ENCODE measurements at places on chromosomes 12 and 14.

DNA sequence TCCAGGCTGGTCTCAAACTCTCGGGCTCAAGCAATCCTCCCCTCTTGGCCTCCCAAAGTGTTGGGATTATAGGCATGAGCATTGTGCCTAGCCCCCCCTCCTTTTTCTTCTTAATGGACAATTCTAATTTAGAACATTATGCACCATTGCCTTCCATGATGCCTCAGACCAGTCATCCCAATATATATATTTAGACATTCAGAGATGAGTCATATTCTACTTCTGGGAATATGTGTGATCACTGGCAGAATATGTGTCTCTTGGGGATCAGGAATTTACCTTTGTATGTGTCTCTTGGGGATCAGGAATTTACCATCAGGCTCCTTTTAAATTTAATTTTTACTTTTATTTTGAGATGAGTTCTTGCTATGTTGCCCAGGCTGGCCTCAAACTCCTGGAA is 7.5 kb upstream of the CCDC177 start:
- no peak for DNase-seq

- no peak for DNase-seq
Measured at GRCh38 chr14:76954394-76955190, 73.9 kb downstream of the IRF2BPL start.

GRCh38 chr12:22615963-22616501 is 8.9 kb upstream of the ETNK1 start:
- DNase-seq, result no peak

GRCh38 chr12:104371043-104371870 is 67.7 kb downstream of the EID3 start:
- DNase-seq, result no peak

DNA sequence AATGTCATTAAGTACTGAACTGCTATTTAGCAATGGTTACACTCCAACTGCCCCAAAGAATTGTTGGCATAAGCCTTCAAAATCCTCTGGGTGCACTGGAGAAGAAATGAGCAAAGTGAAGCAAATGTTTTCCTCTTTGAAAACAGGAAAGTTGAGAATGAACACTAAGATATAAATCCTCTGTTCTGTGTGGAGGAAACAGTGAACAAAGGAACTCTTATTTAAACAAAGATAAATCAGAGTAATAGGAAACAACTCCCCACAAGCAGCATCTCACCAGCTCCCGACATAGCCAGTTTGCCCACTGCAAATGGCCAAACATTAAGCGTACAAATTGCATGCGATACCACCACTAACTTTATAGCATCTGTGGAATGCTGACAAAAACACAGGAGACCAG is 54.0 kb downstream of the BCAT1 start:
- DNase-seq, result no peak

GRCh38 chr12:104741497-104742367 is 216.4 kb downstream of the SLC41A2 start:
- no peak for DNase-seq

GRCh38 chr14:106776395-106776983 is 1250.1 kb downstream of the TMEM121 start:
- no peak for DNase-seq

DNA sequence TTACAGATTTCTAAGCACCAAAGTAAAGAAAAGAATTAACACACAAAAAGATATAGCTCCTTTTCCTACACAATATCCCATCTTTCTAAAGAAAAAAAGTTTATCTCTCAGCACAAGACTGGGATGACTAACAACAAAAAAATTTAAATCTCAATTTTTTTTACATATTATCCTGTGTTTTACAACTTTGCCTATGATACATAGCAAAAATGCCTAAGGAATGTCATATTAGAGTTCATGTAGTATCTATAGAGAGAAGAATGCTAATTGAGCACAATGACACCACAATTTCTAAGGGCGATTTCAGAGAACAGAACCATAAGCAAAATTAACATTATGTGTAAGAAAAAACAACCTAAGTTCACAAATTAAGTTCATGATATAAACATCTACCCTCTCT is 16.3 kb downstream of the C2CD5 start:
- DNase-seq, result no peak

DNA sequence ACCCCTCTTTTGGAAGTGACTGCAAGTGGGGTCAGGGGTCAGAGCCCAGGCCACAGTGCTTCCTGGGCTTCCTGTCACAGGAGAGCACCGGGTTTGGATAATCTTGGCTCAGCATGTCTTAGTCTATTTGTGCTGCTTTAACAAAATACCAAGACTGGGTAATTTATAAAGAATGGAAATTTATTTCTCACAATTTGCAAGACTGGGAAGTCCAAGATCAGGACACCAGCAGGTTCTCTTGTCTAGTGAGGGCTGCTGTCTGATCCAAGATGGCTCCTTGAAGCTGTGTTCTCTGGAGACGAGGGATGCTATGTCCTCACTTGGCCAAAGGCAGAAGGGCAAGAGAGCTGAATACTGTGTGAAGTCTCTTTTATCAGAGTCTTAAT is 74.1 kb downstream of the RIN3 start:
- no peak for DNase-seq

DNA sequence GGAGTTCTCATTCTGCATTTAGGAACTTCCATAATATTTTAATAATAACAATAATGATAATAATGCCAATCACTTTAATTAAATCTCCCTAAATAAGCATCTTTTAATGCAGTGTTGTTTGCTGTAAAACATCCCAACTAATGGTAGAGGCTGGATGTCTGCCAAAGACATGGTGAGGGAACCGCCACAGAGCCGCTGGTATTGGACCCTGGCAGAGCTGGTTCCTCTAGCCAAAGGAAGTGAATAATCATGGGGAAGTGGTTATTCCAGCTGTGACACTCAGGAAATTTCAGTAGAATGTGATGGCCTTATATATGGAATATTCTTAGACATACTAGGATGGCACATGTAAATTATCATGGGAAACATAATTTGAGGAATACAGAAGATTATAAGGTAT is 483.3 kb downstream of the ZFP36L1 start:
- DNase-seq, result no peak

- no peak for DNase-seq
Measured at GRCh38 chr12:113248842-113249435, 27.7 kb downstream of the TPCN1 start.

- no peak for DNase-seq
Measured at GRCh38 chr12:95277139-95277538, 59.5 kb downstream of the VEZT start.

DNA sequence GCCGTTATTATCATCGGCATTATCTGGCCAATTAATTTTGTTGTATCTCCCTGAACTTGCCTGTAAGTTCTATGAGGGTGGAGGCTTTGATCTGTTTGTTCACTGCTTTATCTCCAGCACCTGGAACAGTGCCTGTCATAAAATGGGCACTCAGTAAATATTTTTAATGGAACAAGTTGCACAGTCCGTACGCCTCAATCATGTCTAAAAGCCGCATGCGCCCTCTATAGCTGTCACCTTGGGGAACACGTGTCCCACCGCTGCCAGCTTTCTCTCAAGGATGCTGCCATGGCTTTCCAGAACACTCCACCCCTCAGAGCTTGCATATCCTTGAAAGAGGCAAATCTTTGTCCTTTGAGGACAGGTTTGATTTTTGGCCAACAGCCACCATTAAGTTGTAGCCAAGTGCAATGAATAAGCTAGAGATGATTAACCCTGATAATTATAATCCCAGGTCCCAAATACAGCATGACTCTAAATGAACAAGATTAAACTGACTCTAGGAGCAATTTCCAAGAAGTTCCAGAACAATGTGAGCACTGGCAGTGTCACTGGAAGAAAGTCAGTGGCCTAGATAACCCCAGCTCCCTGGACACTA is 55.1 kb downstream of the ERH start:
- no peak for DNase-seq

DNA sequence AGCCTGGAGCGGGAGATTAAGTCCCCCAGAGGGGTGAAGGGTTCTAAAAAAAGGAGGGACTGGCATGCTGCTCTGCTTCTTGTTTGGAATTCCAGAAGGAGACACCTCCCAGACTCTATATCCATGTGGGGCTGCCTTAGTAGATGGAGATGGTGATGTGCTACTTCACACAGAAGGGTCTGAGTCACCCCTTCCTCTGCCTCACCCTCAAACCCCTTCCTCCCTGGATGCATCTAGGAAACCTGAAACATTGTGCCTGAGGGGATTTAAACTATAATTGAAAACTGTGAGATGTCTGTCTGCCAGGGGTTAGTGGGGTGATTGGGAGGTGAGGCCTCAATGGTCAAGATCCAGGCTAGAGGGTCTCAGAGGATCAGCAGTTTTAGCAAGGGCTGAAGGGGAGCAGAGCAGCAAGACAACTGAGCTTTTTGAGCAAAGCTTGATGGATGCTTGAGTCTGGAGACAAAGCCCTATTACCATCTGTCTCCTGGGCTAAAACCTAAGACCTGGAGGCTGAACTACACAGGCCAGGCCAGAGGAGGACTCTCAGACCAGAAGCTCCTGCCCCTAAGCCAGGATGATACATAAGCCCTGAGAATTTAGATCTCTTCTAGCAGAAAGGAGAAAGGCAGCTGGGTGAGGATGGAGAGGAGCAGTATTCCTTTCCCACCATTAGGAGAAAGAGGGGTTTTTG is 314.7 kb upstream of the ATP2B1 start:
- DNase-seq, result no peak

- no peak for DNase-seq
Measured at GRCh38 chr12:109088818-109089217, 4.5 kb downstream of the ALKBH2 start.

- no peak for DNase-seq
Measured at GRCh38 chr14:70027785-70028428, 148.7 kb downstream of the SMOC1 start.

DNA sequence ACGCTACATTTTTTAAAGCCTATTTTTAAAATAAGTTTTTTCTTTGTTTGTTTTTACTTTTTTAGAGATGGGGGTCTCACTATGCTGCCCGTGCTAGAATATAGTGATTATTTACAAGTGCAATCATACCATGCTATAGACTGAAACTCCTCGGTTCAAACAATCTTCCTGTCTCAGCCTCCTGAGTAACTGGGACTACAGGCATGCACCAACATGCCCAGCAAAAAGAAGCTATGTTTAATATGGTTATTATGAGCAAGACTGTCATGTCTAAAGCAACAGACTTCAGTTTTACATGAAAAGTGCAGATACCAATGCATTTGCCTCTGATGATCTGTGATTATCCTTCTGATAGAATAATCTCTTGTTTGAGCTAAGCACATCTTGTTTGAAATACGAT is 45.6 kb upstream of the SGPP1 start:
- DNase-seq, result no peak

GRCh38 chr12:43273467-43273866 is 278.5 kb downstream of the ADAMTS20 start:
- DNase-seq, result no peak

DNA sequence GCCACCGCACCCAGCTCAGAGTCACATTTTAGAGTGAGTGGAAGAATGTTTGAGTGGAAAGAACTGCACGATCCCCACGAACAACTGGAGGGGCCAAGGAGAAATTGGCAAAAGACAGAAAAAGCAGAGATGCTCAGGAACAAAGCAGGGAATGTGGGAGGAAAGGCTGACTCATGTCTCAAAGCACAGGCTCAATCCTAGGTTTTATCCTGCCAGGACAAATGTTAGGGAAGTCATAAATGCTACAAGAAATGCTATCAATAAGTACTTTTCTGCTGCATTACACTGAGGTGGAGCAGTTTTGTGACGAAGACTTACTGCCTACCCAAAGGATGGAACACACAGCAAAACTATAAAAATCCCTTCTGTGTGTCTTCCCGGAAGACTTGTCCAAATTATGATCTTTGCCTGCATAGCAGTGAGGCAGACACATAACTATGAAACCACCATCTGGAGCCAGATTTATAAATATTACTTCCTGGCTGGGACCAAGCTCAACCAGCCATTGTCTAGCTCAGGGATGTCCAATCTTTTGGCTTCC is 26.7 kb downstream of the NIN start:
- no peak for DNase-seq

DNA sequence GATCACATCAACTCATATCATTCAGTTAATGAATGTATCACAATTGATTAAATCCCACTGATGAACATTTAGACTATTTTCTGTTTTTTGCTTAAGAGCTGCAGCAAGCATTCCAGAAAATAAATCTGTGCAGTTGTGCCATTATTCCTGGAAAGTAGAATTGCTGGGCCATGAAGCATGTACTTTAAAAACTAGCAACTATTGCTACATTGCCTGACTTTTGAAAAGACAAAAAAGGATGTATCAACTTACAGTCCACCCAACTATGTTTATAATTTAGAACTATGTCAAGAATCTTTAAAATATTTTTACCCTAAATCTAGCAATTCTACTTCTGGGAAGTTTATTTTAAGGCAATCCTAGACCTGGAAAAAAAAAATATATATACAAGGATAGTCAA is 33.4 kb upstream of the ERGIC2 start:
- no peak for DNase-seq

GRCh38 chr12:122980183-122981035 is at the start of gene ARL6IP4:
Gene ARL6IP4 (plus strand): TSS chr12:122980681. CDS start chr12:122981140, 459 bp downstream.
- DNase-seq, result no peak

GRCh38 chr12:91763654-91764370 is 381.8 kb downstream of the BTG1 start:
- no peak for DNase-seq

DNA sequence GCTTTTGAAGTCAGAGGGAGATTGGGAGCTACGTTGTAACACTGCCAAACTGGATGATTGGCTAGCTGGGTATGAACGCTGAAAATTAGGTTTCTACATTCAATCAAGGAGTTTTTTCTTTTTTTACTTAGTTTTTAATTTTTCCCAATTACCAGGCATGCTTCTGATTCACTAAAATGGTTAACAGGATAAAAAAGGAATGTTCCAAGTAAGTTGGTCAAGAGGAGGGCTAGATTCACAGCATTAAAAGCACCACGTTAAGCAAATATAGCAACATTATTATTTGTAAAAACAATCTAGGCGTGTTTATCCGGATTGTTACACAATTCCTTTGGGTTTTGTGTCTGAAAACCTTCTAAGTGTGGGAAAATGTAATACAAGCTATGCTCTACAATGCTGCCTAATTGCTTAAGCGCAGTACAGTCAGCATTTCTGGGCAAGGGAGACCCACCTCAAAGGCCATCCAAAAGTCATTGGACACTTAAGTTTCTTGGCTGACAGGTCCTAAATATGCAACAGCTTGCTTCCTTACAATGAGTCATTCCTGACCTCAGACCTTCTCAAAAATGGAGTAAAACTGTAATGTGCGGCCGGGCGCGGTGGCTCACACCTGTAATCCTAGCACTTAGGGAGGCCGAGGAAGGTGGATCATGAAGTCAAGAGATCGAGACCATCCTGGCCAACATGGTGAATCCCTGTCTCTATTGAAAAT is 1.2 kb downstream of the RPLP0 start:
- no peak for DNase-seq

DNA sequence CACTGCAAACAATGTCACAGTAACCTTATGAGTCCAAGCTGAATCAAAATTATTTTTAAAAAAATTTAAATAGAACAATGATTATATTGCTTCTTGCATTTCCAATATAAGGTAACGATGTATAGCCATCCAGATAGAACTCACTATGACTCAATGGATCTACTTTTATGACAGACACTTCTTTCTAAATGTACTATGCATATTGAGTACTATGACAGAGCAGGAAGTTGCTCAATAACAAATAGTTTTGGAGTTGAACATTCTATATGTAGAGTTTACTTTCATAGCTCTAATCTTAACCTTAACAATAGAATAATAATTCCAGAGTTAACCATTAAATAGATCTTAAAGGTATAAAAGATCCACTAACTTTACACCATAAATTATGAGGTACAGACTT is 46.7 kb upstream of the ALG10B start:
- no peak for DNase-seq

GRCh38 chr14:63371033-63371432 is 52.3 kb upstream of the GPHB5 start:
- DNase-seq, result no peak

- DNase-seq, result no peak
Measured at GRCh38 chr14:50928002-50928635, 16.2 kb downstream of the PYGL start.

GRCh38 chr12:130826151-130826801 is 12.8 kb downstream of the STX2 start:
- no peak for DNase-seq
